Stimulated activated CD4-positive, alpha-beta T cell treated with anti-CD3 and anti-CD28 coated beads, TNF-alpha, amount 100 ng/mL, for 4 hours (primary cell): ENCODE measurements at places on chromosomes 6 and 20.
A peak's percentile ranks its signal among the peaks of the same experiment; 100 is the strongest.

DNA sequence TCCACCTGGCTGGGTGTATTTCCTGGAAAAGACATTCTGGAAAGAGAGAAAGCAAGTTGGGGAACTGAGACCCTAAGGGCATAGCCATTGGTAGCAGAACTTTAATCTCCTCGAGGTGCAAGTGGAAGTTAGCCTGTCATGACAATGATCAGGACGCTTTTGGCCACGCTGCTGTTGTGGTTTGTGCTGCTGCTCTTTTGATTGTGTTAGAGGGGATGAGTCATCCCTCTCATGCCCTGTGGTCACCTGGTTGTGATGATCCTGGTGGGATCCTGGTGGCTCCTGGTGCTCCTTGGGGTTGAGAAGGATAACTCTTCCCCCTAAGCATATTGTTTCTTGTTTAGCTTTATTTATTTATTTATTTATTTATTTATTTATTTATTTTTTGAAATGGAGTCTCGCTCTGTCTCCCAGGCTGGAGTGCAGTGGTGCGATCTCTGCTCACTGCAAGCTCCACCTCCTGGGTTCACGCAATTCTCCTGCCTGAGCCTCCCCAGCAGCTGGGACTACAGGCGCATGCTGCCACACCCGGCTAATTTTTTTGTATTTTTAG, 350.3 kb downstream of the KIF16B start:
- DNase-seq = no peak

DNA sequence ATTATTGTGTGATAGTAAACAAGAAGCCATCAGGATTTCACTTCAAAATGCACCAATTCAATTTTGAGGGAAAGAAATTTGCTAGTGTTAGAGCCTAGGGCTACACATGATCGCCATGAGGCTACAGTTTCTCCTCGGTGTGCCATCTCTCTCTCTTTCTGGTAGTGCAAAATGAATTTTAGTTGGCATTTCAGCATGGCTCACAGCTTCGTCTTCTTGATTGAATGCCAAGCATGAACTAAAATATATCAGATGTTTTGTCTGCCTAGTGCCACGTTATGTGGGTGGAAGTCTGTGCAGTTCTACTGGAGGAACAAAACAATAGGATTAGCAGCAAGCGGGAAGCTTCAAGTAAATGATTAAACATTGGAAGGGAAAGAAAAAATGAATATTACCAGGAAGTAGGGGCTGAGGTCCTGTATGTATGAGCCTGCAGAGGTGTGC, 6.8 kb upstream of the MRAP2 start:
- no peak for DNase-seq

GRCh38 chr20:7856756-7857155, 83.5 kb downstream of the HAO1 start:
- no peak for DNase-seq

- no peak for DNase-seq
Measured at GRCh38 chr6:49553384-49553783, 2.9 kb downstream of the C6orf141 start.

GRCh38 chr6:170111816-170112582, 178.9 kb downstream of the DLL1 start:
- no peak for DNase-seq

- DNase-seq = peak; percentile 59
Measured at GRCh38 chr20:46022411-46023147, 6.4 kb upstream of the SLC12A5 start.

GRCh38 chr20:57289391-57290177, 23.1 kb upstream of the BMP7 start:
- no peak for DNase-seq

DNA sequence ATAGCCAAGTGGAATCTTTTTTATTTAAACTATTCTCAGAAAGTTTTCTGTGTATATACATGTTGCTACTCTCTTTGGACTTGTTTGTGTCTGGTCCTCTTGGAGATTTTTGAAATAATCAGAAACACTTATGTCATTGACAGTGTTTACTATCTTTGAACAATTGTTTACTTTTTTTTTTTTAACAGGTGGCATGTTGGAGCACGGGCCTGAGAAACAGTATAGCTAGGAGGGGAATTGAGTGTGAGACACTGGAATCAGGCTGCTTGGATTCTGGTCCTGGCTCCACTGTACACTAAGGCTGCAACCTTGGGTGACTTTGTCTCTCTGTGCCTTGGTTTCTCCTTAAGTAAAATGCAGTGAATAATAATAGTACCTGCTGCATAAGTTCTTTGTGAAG, 279.6 kb downstream of the PRL start:
- no peak for DNase-seq

DNA sequence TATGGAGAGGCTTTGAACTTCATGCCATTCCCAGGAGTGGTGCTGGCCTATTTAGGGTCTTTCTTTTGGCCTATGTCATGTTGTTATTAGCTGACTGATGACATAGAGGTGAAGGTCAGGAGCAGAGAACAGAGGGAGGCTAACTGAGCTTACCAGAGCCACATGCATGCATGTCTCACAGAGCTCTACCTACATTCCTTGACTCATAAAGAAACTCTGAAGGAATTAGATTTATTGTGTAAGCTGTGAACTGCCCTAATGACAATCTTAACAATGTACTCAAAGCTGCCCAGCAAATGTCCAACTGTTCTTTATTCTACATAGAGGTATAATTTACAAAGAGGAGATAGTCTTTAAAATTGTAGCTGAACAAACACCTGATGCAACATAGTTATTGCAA, 192.7 kb upstream of the CNR1 start:
- no peak for DNase-seq

- no peak for DNase-seq
Measured at GRCh38 chr6:34746104-34746846, 11.0 kb upstream of the SNRPC start.

GRCh38 chr6:150490586-150490985, 109.1 kb upstream of the PLEKHG1 start:
- DNase-seq = no peak

DNA sequence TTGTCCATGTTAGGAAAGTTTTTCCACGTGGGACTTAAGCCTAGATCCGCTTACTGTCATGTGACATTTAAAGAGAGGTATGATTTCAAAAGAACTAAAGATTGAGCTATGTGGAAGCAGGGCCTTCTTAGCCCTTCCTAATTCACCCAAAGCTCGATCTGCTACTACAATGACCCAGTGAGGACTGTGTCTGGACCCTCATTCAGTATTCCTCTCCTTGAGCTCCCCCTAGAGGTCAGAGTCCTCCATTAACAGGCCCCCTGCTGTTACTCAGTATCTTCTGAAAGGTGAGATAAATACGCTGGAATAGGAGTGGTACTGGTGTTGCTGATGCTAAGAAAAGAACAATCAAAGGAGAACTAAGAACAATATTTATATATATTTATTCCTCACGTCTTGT, 414.0 kb downstream of the GJA1 start:
- DNase-seq = no peak

DNA sequence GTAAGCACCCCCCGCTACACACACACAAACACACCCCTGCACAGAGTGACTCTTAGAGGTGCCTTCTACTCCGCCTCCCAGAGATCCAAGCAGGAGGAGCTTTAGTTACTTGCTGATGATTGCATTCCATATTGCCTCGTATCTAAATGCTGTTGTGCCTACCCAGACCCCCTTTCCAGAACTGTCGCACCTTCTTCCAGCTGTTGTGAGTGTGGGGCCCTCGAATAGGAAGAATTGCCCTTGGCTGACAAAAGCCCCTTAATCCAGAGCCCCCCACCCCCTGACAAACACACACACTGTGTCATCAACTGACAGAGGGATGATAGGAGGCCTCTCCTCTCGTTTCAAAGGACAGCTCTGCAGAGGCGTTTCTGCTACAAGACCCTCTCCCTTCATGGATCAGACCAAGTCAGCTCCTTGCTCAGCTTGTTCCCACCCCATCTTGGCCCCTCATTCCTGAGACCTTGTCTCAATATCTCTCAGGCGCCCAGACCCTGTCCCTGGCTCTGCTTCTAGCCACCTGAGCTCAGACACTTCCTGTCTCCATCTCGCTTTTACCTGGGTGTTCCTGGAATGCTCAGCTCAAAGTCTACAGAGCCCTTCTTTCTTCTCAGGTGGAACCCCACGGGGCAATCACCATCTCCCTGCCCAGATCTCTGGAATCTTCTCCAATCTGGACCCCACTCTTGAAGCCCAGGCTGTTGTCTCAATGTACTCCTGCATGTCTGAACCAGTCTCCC, 4.0 kb upstream of the VSX1 start:
- DNase-seq = no peak
